Stimulated activated CD4-positive, alpha-beta T cell treated with anti-CD3 and anti-CD28 coated beads, Interleukin-15, amount 100 ng/mL, for 48 hours (primary cell): ENCODE measurements at places on chromosomes 7 and 10.

- no peak for DNase-seq
These were observed 35.1 kb downstream of the MXI1 start for GRCh38 chr10:110242511-110242910.

GRCh38 chr10:77949167-77949566 is 22.6 kb upstream of the DLG5 start:
- no peak for DNase-seq

DNA sequence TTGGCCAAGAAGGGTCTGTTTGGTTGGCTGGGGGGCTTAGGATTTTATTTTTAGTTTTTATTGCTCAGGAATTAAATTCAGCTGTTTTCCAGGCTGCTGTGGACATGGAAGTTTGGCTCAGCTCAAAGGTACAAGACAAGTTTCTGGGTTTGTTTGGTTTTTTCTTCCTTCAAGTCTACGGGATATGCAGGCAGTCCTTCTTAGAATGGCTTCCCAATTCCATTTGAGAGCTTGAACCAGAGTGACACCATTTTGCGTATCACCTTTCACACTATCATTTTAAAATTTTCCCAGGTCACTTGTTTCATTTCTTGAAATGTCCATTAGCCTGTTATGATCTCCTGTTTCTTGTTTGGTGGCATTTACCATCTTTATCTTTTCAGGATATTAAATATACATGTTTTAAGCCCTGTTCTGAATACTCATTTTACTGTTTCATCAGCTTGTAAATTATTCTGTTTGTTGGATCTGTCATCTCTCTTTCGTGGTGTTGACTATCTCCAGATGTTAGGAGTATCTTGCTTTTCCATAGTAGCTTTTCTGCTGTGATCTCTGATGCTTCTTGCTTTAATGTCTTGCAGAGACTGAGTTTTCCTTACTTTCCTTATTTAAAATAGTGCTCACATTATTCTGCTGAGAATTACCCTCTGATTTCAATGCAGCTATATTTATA is 9.4 kb upstream of the TMEM168 start:
- DNase-seq: no peak

DNA sequence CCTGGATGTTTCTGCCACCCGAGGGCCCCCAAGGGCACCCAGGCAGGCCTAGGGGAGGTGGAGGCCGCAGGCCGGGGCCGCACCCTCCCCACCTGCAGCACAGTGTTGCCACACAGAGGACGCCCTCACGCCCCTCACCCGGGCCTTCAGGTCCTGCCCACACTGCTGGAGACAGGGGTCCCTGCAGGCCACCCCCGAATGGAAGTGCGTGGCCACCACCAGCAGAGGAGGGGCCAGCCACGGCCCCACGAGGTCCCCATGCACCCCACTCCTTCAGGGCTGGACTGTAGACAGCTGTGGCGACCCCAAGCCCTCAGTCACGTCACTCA is 35.4 kb downstream of the ADAP1 start:
- DNase-seq: no peak

GRCh38 chr10:930625-931325 is 730 bp downstream of the LARP4B start:
- no peak for DNase-seq

GRCh38 chr7:116736927-116737715 is 65.1 kb downstream of the MET start:
- no peak for DNase-seq

DNA sequence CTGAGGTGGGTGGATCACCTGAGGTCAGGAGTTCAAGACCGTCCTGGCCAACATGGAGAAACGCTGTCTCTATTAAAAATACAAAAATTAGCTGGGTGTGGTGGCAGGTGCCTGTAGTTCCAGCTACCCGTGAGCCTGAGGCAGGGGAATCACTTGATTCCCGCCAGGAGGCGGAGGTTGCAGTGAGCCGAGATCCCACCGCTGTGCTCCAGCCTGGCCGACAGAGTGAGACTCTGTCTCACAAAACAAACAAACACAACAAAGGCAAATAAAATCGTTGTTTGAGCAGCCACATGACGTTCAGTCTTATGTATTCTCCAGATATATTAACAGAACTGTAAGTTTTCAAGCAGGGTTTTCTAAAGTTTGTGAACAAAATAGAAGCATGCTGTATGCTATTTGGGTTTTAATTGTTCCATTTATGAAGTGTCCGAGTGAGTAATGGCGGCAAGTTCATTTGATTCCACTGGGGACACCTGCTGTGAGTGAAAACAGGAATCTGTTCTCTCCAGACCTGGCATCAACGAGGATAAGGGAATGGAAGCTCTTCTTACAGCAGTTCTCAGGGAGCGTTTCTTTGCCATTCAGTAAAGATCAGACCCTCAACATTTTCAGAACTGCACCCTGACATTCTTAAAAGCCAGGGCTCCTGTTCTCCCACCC is 122.5 kb upstream of the PITRM1 start:
- DNase-seq: no peak

GRCh38 chr7:48511080-48511479 is 339.8 kb downstream of the ABCA13 start:
- no peak for DNase-seq

GRCh38 chr7:276230-276835 is 13.6 kb upstream of the FOXL3 start:
- no peak for DNase-seq

GRCh38 chr10:36091007-36091406 is 448.9 kb upstream of the FZD8 start:
- no peak for DNase-seq

DNA sequence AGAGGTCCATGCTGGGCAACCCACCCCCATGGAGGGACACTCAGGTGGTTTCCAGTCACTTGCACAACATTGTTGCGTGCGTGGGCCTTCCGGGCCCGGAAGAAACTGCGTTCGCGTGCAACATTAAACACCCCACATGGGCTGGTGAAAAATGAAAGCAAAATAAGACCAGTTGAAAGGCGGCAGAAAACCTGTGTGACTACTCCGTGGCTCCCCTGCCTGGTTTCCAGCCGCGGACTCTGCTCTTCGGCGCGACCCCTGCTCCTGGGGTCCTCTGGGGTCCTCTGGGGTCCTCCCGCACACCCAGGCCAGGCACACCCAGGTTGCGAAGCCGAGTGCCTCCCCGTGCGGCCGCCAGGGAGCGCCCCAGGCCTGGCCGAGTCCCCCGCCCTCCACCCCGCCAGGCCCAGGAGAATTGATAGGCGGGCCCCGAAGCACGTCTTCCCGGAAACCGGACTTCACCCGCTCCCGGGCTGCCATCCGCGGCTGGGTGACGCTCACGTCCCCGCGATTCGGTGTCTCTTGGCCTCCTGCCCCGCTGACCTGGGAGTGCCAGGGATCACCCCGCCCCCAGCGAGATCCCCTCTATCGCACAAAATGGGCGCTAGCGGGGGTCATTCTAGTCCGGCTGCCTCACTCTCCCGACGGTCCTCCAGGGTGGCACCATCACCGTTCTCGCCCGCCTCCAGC is 1.9 kb upstream of the SH2D4B start:
- peak; percentile 78 for DNase-seq

DNA sequence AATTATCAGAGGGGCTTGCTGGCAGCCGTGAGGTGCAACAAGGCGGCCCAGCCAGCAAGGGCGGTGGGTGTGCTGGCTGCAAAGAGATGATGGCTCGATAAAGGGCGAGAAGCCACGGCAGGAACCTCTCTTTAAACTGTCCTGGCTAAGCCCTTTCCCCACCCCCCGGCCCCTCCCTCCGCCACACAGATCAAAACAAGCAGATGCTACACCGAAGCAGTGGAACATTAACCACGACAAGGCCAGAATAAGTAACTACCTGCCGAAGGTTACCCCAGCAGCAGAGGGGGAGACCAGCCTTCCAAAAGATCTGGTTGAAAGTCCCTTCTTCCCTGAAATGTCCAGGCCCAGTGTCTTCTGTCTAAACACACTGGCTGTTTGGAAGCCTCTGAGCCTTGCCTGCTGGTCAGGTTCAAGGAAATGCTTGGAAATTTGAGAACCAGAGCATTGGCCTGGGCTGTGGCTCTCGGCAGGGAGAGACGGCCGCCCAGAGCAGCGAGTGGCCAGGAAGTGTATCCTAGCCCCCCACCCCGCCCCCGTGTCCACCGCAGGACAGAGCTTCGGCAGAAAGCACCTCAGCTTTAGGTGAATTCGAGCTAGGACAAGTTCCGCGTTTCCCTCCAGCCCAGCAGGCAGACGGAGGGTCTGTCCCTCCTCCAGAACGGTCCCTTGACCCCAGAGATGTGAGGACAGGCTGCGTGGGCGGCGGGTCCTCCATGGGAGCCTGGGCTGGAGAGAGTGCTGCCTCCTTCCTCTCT is 2.1 kb downstream of the FAM20C start:
- no peak for DNase-seq

- no peak for DNase-seq
These were observed 28.4 kb upstream of the IFRD1 start for GRCh38 chr7:112421666-112422486.

DNA sequence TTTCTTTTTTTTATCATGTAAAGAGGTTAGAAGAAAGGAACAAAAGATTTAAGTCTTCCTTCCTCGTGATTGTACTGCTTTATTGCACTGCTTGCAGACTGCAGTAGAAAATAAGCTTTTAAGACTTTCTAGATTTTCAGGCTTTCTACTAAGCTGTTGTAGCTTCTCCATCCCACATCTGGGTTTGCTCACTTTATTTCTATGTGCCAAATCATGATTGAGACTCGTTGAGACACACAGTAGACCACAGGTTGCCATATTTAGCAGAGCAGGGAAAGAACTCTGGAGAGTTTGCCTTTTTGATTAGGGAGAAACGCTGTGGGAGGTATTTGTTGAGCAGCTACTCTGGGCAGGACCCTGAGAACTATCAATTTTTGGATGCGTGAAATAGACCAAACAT is 89.2 kb upstream of the BTBD16 start:
- DNase-seq: no peak

GRCh38 chr10:11881477-11882417 is 58.6 kb downstream of the PROSER2 start:
- no peak for DNase-seq

DNA sequence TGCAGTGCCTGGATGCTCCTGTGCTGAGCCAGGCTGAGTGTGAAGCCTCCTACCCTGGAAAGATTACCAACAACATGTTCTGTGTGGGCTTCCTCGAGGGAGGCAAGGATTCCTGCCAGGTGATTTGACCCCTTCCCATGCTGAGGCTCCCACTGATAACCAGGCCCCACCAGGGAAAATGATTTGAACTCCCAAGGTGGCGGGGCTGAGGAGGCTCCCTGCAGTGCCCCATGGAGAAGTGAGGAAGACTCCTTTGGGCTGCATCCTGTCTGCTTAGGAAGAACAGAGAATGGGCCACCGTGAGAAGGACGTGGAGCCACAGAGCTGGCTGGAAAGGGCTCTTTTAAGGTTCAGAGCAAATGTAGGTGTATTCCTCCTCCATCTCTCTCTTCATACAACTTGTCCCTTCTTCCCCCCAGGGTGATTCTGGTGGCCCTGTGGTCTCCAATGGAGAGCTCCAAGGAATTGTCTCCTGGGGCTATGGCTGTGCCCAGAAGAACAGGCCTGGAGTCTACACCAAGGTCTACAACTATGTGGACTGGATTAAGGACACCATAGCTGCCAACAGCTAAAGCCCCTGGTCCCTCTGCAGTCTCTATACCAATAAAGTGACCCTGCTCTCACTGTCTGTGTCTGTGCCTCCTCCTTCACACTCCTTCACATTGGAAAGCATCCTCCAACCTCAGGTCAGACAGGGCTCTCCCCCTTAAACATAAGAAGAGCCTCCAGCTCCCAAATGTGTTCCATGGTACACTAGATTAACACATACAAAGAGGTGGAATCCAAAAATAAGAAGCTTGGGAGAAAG is 3.4 kb downstream of the PRSS2 start:
- no peak for DNase-seq

DNA sequence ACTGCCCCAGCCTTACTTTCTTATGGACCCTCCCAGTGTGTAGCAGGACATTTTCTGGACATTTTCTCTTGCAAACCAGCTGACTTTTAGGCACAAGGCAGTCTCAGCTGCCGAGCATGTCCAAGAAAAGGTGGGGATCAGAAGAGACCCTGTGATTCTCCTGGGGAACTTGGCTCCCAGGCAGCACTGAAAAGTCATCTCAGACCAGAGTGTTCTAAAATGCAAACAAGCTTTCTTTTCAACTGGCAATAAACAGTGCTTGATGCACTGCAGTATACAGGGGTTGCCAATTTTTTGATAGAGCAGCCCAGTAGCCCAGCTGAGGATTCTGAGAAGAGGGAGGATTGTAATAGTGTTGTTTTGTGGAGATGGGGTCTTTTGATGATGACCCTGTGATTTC is 168.0 kb upstream of the PHYHIPL start:
- no peak for DNase-seq

DNA sequence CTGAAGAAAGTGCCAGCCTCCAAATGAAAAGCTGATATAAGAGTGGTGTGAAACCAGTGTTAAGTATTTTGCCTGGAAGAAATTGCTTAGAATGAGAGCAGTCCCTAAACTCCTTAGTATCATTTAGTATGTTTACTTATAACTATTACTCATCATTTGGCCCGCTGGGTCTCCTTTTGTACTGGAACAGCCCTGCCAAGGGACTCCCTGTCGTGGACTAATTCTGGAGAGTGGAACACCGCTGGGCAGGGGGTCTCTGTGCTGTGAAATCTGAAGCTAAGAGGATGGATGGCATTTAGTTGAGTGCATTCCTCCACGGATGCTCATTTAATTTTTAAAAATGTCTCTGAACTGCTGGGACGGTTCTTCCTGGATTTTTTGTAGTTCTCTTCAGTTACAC is 889.9 kb upstream of the C7orf33 start:
- DNase-seq: no peak

DNA sequence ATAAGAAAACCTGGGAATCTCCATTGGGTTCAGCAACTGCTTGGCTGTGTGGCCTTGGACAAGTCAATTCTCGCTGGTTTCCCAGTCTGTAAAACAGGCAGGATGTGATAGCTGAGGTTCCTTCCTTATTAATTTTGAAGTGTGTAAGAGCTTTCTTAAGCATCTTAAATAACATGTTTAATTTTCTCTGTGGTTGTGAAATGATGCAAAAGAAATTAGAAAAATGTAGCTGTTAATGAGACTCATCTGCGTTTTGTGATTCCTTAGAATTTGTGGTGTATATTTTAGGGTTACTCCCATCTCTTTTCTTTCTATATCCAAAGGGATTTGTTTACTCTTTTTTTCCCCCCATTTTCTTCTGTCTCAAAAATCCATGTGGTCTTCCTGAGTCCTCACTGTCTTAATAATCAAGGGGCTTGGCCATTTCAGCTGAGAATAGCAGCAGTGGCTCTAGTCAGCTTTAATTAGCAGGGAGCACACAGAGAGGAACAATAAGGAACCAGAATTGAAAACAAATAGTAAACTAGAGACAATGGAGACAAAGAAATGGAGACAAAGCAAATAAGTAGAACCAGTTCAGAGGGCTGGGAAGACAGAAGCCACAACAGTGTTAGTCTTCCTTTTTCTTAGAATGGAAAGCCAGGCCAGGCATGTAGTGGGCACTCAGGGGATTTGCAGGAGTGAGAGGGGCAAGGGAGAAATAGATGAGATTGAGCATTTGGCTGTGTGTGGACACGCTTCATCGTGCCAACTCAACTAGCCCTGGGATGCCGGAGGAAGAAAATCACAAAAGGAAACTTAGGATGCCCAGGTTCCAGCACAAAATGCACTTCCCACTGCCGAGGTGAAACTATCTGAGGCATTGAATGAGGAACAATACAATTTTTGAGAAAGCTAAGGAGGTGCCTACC is 93.9 kb downstream of the CHN2 start:
- DNase-seq: no peak
